ENCODE measurements at places on chromosomes 2 and 18.

DNA sequence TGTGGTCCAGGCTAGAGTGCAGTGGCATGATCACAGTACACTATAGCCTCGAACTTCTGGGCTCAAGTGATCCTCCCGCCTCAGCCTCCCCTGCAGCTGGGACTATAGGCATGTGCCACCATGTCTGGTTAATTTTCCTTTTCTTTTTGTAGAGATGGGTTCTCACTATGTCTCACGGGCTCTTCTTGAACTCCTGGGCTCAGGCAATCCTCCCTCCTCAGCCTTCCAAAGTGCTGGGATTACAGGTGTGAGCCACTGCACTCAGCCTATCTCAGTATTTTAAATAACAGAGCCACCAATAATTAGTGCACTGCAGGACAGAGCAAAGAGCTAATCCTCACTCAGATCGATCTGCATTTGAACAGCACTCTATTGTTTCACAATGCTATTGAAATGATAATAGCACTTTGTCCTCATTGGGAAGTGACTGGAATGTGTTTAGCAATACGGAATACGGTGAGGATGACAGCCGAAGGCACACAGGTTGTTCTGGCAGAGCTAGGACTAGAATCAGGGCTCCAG lies 335.9 kb downstream of the DLGAP1 start:
- DNase-seq = no peak

- DNase-seq = no peak
These were observed 117.4 kb upstream of the ID2 start for GRCh38 chr2:8564475-8564874.

DNA sequence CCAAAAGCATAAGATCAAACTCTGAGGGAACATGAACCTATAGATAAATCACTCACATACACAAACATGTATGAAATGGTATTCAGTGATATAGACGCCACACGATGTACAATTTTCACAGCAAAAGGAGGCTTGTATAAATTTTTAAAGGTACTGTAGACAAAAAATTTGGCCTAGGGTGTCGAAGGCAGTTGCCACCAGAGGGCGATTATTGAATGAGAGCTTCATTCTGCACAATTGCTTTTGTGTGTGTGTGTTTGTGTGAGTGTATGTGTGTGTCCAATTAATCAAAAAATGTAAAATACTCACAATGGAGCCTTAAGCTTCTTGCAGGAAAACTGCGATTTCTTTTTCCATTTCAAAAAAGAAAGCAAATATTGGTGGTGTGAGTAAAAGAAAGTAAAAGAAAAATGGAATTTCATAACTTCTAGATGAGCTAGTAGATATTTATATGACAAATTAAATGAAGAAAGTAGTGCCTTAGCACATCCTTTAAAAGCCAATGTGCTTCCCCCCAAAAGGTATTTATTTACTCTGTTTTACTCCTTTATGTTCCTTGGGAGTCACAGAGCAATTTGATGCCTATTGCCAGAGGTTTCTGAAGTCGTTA lies 800.1 kb downstream of the SATB2 start:
- peak; percentile 74 for DNase-seq

DNA sequence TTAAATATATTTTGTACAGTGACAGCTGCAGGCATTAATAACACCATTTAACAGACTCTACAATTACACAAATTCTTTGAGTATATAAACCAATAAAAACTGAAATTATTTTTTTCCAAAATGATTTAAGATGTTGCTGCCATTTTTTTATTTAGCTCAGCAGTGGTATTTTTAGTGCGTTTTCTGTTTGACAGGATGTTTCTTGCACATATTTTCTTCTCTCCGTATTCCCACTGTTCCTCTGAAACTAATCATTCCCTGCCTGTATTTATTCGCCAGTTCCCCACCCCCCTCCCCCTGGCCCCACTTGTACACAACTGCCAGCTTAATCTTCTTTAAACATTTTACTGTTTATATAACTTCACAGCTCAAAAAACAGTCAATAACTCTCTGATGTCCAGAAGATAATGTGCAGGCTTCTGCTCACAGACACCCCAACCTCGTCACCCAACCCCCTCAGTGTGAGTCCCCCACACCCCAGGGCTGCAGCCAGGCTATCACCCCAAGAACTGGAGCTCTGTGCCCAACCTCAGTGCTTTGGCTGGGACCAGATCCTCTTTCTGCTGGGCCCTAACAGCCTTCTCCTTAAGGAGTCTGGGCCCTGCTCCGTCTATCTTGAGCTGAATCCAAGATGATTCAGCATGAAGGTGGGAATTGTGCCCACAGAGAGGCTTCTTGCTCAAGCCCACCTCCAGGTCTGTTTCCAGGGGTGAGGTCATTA lies 41.6 kb upstream of the MAP4K4 start:
- DNase-seq = no peak

GRCh38 chr2:64352292-64352691 lies 101.7 kb upstream of the LGALSL start:
- no peak for DNase-seq

GRCh38 chr2:15122915-15123314 lies 438.2 kb downstream of the NBAS start:
- DNase-seq = no peak

- no peak for DNase-seq
These were observed 568.2 kb downstream of the THSD7B start for GRCh38 chr2:137333386-137334165.

- no peak for DNase-seq
These were observed 352.3 kb upstream of the MEIS1 start for GRCh38 chr2:66082581-66082980.

GRCh38 chr2:35503738-35504199 lies 851.8 kb upstream of the CRIM1 start:
- no peak for DNase-seq

DNA sequence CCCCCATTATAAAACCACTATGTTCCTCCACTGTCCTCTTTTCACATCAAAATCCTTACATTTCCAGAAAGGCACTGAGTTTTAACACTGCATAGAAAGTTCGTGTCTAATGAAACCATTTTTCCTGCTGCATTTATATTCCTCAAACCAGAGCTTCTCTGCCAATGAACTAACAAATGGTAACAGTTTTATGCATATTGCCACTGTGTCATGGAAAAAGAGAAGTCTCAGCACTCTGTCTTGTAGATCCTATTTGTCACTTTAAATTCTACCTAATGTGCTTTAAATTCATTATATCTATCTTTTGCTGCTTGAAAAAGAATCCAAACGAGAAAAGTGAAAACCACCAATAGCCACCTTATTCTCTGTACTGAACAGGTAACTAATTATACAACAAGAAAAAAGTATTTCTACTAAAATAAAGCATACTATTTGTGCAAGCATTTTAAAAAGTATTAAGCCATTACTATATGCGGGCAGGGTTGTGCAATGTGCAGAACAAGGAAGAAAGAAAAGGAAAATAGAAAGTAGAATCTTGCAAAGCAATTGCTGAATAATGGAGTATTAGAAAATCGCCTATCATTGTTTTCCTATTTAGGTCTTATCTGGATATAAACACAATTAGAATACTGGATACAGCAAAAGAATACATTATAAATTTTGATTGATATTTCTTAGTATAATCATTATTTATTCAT lies 328.9 kb downstream of the ZEB2 start:
- DNase-seq = no peak

DNA sequence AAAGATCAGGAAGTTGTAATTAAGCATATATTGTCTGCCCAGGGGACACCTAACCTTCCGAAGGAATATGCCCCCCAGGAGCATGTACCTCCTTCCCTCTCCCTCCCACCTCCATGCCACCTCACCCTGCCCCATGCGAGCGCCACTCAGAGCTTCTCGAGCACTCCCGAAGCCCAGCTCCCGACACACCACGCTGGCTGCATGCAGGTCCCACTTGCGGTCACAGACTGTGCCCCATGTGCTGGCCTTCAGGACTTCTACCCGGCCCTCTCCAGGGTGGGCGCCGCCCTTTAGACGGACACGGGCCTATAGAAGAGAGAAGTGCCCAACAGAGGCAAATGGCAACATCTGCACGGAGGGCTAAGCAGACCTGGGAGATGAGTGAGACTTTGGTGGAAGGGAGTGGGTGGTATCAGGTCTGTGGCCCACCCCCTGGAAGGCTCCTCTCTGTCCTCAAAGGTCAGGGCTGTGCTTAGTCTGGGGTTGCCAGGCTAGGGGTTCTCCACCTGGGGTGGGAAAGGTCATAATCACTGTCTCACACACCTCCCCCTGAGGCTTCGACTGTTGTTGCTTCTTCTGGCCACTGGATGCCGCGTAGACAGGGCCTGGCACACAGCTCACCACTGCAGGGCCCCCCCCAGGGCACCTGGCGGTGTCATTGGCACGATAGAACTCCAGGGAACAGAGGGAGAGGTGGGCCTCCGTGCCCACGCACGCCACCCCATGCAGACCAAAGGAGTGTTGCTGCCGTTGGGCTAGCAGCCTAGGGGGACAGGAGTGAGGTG lies 6.6 kb downstream of the HTRA2 start:
- no peak for DNase-seq

- no peak for DNase-seq
These were observed 291.5 kb upstream of the FANCL start for GRCh38 chr2:58532641-58533040.

- peak; percentile 78 for DNase-seq
These were observed 347.6 kb upstream of the VRK2 start for GRCh38 chr2:57698935-57699449.

DNA sequence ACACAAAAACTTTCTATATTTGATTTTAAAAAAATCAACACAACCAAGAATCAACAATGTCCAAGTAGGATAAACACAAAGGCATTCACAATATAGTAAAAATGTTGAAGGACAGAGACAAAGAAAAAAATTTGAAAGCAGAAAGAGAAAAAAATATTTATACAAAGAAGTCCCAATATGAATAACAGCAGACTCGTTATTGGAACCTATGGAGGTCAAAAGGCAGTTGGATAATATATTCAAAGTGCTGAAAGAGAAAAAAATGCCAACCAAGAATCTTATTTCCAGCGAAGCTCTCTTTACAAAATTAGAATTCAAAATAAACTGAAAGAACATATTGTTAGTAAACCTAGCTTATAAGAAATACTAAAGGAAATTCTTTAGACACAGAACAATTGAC lies 859.5 kb downstream of the LRP1B start:
- DNase-seq = no peak

Data from NCI-H82 (cell line).